ENCODE measurements at places on chromosomes 13 and 19. TPM values are rescaled to one million over a fixed set of nuclear protein-coding genes. Genes with fewer than 3 reads are reported as not detected.

- no peak for DNase-seq
Measured at GRCh38 chr19:40241809-40242384, 15.4 kb upstream of the CCNP start.

Gene SIGLEC5
- total RNA-seq = not detected

DNA sequence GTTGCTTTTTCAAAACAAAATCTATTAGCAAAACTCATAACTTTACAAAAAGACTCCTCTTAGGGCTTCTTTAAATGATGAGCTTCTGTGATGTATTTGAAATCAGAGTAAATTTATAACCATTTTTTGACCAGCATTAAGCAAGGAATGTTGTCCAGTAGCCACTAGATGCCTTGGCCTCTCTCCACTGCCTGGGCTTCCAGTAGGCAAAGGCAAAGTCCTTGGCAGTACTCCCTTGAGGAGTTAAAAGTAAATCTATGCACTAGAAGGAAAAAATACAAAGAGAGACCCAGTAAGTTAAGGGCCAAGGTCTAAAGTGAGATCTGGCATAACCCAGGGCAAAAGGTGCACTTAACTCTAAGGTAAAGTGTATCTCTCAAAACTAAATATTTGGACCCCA is 9.5 kb downstream of the SERPINE3 start:
- no peak for DNase-seq

GRCh38 chr19:34468409-34468808 is 13.1 kb upstream of the WTIP start:
- DNase-seq = no peak

Data from kidney (tissue), 22 donors.